NCI-H2081 treated with DMSO at 0.1 percent for 48 hours (cell line): ENCODE measurements at places on chromosomes 6 and 20.
A peak's percentile ranks its signal among the peaks of the same experiment; 100 is the strongest.

DNA sequence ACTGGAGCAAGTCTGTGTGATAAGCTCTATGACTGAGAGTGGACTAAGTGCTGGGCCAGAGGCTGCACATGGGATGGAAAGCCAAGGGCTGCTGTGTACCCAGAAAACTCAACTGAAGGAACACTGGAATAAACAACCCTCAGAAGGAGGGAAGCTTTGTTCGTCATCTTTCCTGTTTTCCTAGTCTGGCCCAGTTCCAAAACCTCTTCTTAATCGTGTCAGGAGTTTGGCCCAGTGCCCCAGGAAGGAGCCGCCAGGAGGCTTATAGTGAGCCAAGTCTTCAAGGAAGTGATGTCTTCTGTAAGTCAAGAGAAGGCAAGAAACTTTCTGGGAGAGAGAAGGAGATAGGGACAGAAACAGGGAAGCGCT is 23.3 kb upstream of the TOP1 start:
- DNase-seq: no peak

GRCh38 chr6:79420054-79420453 is 117.2 kb downstream of the LCA5 start:
- peak; percentile 9 for DNase-seq

DNA sequence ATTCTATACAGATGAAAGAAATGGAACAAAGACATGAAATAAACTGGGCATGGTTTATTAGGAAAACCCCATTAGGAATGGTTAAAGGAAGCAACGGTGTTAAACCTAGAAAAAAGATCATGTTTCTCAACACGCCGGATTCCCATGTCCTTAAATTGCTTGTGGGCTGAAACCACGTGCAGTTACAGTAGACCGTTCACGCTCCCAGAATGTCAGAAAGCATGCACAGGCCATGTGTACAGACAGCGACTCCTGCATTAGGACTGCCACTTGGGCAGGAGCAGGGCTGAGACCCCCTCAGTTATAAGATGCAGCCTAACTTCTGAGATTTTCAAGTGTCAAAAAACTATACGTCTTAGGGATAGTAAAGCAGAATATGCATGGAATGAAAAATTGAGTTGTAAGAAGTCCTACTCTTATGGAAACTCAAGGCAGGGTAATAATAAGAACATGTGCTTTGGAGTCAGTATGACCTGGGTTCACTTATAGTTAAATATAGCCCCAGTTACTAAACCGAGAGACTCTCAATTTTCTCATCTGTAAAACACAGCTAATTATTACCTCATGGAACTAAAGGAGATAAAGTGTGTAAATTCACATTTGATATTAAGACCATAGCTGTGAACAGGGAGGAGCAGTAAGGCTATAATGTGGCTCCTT is 174.0 kb upstream of the UST start:
- no peak for DNase-seq

DNA sequence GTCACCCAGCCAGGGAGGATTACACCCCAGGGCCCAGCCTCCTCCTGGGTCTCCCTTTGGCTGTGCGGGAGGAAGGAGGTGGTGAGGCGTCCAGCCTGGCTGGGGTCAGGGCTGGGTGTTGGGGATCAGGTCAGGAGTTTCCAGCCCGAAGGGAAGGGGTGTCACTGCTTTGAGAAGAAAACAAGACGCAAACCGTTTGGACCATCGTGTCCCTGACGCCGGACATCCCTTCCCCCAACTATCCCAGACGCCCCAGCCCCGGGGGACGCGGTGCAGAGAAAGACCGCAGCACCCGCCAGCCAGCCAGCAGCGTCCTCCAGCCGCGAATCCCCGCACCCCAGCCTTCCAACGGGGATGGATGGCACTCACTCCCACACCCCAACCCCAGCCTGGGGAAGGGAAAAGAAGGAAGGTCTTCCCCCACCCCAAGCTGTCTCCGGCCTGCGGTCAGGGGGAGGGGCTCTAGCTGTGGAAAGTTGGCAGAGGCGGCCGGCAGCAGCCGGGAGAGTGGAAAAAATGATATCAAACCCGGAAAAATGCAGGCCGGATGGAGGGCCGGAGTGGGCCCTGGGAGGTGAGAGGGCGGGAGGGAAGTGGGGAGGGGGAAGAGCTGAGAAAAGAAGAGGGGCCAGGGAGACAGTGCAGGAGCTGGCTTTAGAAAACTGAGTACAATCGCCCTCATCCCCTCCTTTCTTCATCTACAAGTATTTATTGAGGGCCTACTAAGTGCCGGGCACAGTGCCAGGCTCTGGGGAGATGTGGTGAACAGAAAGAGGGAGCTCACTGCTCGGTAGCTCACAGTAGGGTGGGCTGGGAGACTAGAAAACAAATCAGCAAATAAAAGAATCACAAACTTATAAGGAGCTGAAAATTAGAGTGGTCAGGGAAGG is 10.6 kb downstream of the REM1 start:
- no peak for DNase-seq

GRCh38 chr6:162999575-163000285 is 272.0 kb downstream of the PACRG start:
- DNase-seq: no peak

DNA sequence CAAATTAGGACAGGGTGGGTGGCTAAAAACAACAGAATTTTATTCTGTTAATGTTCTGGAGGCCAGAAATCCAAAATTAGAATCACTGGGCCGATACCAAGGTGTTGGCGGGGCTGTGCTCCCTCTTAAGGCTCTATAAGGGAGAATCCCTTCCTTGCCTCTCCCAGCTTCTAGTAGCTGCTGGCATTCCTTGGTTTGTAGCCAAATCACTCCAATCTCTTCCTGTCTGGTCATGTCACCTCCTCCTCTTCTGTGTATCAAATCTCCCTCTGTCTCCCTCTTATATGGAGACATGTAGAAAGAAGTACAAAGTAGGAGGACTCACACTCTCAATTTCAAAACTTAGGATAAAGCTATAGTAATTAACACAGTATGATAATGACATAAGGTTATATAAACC is 102.9 kb upstream of the SIRPA start:
- no peak for DNase-seq

- no peak for DNase-seq
These were observed 86.2 kb downstream of the DNAH8 start for GRCh38 chr6:38801305-38801704.

GRCh38 chr6:38775870-38776269 is 60.8 kb downstream of the DNAH8 start:
- no peak for DNase-seq

DNA sequence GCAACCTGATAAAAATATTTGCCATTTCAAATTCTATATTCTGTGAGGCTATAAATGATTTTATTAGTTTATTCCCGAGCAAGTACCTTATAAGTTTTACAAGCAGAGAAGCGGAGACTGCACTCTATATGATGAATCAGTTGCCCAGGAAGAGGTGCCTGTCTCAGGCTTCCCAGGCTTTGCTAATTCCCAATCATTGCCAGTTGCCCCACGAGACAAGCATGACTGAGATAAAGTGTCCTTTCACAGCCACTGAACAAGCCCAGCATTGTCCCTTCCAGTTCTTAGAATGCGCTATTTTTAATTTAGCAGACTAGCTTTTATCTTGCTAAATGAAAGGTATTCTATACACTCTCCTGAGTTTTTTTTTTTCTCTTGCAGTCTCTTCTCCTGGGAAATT is 260.7 kb downstream of the ALDH8A1 start:
- DNase-seq: no peak

GRCh38 chr20:44717986-44718385 is 2.8 kb downstream of the CCN5 start:
- DNase-seq: no peak

DNA sequence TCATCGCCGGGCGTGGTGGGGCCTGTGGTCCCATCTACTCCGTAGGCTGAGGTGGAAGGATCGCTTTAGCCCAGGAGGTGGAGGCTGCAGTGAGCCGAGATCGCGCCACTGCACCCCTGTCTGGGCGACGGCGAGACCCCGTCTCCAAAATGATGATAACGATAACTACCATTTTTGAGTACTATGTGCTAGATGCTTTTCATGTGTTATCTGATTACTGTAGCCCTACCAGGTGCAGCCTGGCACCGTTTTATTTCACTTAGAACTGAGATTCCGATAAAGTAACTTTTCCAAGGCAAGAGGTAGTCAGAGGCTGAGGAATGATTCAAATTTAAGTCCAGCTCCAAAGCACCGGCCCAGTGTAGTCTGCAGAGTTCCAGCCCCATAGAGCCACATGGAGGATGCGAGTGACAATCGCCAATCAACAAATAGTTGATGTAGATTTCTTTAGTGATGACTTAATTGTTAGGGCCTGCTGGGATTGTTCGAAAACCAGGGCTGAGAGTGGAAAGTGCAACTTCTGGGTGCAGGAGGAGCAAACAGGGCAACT is 727 bp downstream of the ERMARD start:
- no peak for DNase-seq

- no peak for DNase-seq
These were observed 279.6 kb upstream of the SULF2 start for GRCh38 chr20:48064929-48065328.

GRCh38 chr6:100724222-100724621 is 156.9 kb downstream of the ASCC3 start:
- DNase-seq: no peak
